HFFc6 (cell line): ENCODE measurements at places on chromosomes 16 and 17. TPM values are rescaled to one million over a fixed set of nuclear protein-coding genes. Genes with fewer than 3 reads are reported as not detected.

Gene STXBP4
- total RNA-seq: 9.2 to 11.8 TPM (median 10.3 TPM) in 3 replicates

Gene CFAP97D1
- total RNA-seq: not detected in 3 replicates

- no peak for DNase-seq
Observed at GRCh38 chr16:88197481-88198456, 185.0 kb upstream of the ZNF469 start.

- DNase-seq: peak; percentile 77
Observed at GRCh38 chr17:17681187-17681743, at the start of gene RAI1. RAI1 (plus strand) TSS chr17:17681458; CDS start chr17:17792949, 111,491 bp downstream.

DNA sequence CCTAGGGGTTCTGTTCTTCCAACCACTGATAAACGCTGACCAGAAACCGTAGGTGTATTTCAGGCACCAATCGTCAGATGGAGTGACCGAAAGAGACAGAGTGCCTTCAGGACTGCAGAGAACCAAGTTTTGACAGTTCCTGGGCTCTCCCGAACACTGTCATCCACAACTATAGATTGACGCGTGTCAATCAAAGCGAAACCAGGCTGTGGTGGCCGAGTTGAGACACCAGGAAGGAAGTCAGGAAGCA lies 11.9 kb upstream of the AURKB start:
- DNase-seq: no peak

Gene RNF112
- 0.61 to 1.4 TPM (median 0.68 TPM) in 3 replicates for total RNA-seq

GRCh38 chr17:14332331-14332730 lies 31.4 kb downstream of the HS3ST3B1 start:
- no peak for DNase-seq

- DNase-seq: no peak
Observed at GRCh38 chr16:7470344-7470743, 137.7 kb downstream of the RBFOX1 start.

DNA sequence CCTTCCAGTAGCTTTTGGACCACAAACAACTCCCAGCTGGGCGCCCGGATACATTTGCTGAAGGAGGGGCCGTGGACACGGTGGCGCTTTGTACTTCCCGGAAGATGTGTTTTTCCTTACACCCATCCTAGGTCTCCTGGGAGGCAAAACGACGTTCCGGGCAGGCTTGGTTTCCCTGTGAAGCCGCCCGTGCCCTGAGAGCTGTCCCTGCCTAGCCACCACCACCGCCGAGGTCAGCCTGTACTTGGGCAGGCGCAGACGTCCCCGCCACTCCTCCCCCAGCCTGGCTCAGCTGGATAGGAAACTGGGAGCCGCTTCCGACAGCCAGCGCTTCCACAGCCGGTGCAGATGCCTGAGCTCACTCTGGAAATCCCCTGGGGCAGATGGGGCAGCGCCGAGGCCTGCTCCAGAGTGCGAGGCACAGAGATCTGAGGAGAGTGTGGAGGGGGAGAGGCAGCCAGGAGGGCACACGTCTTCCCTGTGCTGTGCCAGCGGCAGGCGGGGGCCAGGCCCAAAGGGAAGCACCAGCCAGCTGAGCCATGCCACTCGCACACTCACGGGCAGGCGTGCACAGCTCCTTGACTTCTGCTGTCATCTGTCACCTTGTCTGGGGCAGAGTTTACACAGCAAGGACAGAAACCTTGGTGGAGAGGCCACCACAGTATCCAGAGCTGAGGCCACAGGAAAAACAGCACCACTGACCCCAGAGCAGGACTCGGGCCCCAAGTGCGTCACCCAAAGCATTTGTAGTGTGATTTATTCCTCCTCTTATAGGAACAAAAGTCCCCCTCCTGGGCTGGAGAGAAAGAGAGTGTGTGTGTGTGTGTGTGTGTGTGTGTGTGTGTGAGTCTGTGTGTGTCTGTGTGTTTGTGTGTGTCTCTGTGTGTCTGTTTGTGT lies 3.0 kb downstream of the RHBDF2 start:
- DNase-seq: peak; percentile 83

Gene AIPL1
- total RNA-seq: not detected in 3 replicates

- peak; percentile 57 for DNase-seq
Observed at GRCh38 chr16:15874745-15875314, 13.6 kb downstream of the CEP20 start.

Gene DNAH9
- total RNA-seq: not detected in 2 replicates

- DNase-seq: no peak
Observed at GRCh38 chr16:52271088-52271750, 275.7 kb downstream of the TOX3 start.

DNA sequence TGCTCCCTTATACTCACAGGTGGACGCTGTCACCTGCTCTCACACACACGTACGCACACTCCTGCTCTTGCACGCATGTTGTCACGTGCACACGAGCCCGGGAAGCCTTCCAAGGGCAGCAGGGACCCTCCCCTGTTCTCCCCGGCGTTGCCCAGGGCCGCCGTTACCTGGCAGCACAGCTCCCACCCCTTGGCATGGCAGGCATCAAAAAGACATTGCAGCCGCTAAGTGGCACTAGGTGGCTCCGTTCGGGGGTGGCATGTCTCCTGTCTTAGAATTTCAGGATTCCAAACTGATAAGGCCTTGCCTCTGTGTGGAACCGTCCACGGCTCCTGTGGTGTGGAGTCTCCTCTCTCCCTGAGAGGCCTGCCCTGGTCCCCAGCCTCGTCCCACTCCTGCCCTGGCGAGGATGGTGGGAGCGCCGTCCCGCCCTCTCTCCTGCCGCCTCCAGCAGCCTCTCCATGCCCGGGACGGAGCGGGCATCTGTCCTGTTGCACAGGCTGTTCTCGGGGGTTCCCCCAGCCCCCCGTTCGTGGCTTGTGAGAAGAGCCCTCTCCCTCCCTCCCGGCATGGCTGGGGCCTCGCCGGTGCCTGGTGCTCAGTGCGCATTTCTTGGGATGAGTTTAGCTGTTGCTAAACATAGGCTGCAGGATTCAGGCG lies 126.7 kb upstream of the GSE1 start:
- no peak for DNase-seq

Gene PRPSAP2
- total RNA-seq: 21.4 to 23.5 TPM (median 23.0 TPM) in 3 replicates

- no peak for DNase-seq
Observed at GRCh38 chr16:25118851-25119578, 7.5 kb downstream of the LCMT1 start.

DNA sequence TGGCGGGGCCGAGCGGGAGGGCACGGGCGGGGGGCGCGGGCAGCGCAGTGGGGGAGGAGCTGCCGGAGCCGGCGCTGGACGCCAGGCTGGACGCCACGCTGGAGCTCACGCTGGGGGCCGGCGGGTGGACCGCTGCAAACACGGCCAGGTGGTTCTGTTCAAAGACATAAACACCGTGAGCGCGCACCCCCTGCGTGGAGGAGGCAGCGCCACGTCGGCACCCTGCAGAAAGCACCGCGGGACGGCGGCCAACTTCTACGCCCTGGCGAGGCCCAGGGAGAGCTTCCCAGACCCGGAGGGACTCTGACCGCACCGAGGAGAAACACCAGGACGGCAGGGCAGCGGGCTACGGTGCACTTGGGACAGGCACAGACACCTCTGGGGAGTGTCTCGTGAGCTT lies 29.3 kb downstream of the UNKL start:
- DNase-seq: no peak

Gene CES5A
- total RNA-seq: not detected in 2 replicates

GRCh38 chr16:51237861-51238378 lies 86.8 kb upstream of the SALL1 start:
- DNase-seq: no peak

DNA sequence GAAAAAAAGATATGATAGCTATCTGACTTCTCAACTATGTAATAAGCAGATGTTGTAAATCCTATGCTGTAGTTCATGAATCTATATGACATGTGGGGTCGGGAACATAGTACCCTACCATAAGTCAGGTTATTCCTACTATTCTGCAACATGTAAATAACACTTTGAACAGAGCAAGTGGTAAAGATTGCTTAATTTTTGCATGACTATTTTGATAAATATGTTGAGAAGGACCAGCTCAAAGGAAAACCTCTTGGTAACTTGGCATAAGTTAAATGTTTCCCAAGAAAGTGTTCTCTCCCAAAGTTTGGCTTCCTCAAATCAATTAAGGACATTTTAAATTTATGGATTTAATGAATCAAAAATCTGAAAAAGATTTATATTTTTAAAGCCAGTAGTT lies 62.1 kb downstream of the ABHD15 start:
- no peak for DNase-seq

Gene PRR14
- 27.5 to 28.7 TPM (median 27.8 TPM) in 3 replicates for total RNA-seq

Gene EVPLL
- total RNA-seq: not detected in 2 replicates

GRCh38 chr16:81357711-81358260 lies 43.0 kb downstream of the GAN start:
- DNase-seq: peak; percentile 25

GRCh38 chr17:45273551-45273957 lies 11.7 kb upstream of the SPATA32 start:
- no peak for DNase-seq

DNA sequence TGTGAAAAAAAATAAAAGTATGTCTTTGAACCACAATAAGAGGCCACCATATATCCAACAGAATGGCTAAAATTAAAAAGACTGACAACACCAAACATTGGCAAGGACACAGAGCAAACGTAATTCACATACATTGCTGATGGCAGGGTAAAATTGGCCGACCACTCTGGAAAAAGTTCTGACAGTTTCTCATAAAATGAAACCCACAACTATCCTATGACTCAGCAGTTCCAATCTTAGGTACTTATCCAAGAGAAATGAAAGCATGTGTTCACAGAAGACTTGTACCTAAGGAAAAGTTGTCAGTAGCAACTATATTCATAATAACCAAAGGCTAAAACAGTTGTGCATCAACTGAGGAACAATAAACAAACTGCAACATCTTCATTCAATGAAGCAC lies 357.3 kb upstream of the XYLT1 start:
- peak; percentile 84 for DNase-seq

GRCh38 chr16:28158136-28158535 lies 53.6 kb downstream of the XPO6 start:
- no peak for DNase-seq

Gene MT2A
- total RNA-seq: 641 to 1,524 TPM (median 1,096 TPM) in 3 replicates

GRCh38 chr16:11107780-11108465 lies 148.1 kb downstream of the SOCS1 start:
- peak; percentile 63 for DNase-seq

Gene GFAP
- 0.36 TPM in 1 of 3 replicates, not detected in the others for total RNA-seq
